ENCODE measurements at places on chromosomes 2 and 18.

- no peak for DNase-seq
These were observed 10.3 kb upstream of the CIB4 start for GRCh38 chr2:26651470-26651771.

DNA sequence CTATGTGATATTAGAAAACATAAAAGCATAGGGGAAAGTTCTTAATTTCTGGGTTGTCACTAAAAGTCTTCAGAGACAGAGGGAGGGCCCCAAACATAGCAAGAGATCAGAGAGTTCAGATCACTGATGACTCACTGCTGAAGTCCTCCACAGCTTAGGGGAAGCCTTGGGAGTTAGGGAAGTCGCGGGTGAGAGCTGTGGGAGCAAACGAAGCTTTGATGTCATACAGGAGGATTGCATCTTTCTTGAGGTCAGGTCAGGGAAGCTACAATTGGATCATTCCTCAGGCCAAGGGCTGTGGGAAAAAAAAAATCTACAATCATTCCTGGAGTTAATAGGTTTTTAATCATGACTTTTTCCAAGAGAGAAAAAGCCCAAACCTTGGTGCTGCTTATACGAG, 96.2 kb downstream of the COPS8 start:
- DNase-seq: no peak

GRCh38 chr18:2204736-2205135, 366.6 kb downstream of the METTL4 start:
- DNase-seq: no peak

- DNase-seq: no peak
These were observed 27.6 kb downstream of the MBP start for GRCh38 chr18:77105028-77105427.

DNA sequence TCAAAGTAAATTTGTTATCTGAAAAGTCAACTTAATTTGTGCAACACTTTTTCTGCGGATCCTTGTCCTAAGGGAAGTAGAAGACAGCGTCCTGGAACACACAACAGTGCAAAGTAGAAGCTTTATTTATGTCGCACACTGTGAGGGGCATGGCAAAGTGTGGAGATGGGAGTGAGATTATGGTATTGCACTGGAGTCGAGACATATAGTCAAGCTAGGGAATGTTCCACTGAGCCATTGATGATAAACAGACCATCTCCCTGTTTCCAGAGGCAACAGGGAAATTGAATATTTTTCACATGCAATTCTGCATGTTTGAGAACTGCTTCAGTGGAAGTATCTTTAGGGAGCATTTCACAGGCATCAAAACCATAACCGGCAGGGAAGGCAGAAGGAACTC, 46.2 kb downstream of the LRRTM1 start:
- no peak for DNase-seq

- peak; percentile 51 for DNase-seq
These were observed 126.0 kb downstream of the OSBPL1A start for GRCh38 chr18:24271381-24272228.

- no peak for DNase-seq
These were observed 86.8 kb downstream of the CLIP4 start for GRCh38 chr2:29201979-29202378.

DNA sequence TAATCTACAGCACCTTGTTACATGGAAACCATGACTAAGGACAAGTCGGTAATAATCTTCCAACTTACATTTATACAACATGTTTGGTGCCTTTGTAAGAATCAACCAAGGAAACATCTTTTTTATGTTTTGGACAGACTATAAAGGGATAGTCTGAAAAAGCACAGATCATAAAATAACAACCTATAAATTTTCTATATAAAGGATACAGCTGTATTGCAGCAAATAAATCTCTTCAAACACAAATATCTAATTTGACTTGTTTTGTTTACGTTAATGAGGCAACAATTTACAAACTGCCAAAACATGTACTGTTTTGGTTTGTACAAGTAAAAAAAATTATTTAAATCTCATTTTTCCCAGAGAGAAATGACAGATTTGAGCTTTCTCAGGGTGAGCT, 92.5 kb downstream of the SRBD1 start:
- DNase-seq: no peak

- no peak for DNase-seq
These were observed 15.4 kb downstream of the PDK1 start for GRCh38 chr2:172571245-172571644.

DNA sequence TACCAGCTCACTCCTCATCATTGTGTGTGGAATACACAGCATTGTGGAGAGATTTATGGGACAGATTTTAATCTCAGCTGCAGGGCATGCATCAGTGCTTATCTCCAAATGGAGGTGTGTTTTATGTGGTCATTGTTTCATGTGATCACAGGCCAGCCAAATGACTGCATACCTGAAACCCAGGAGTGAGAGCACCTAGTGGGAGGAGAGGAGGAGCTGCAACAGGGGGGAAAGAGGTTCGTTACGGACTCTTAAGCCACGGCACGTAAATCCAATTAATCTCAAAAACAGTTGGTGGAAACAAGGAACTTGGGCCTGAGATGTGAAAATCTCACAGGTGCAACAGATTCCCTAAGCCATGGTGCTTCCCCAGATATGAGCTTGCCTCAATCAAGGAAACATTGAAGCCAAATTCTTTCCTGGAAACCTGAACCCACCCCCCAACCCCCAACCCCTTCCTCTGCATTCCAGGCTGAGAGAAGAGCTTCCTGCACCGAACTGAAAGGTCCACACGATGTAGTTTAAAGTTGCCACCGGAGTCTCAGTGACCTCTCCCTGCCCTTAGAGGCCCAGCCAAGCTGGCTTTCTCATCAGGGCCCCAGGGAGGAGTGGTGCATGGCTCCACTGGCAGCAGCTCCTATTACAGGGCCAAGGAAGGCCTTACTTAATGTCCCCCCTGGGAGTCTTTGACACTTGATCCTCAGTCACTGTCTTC, 167.4 kb downstream of the C1D start:
- DNase-seq: no peak

GRCh38 chr2:222504719-222505118, 80.4 kb downstream of the SGPP2 start:
- DNase-seq: no peak

- DNase-seq: no peak
These were observed 14.0 kb downstream of the CDC42EP3 start for GRCh38 chr2:37657471-37657870.

GRCh38 chr2:118613737-118614136, 233.7 kb downstream of the EN1 start:
- no peak for DNase-seq

DNA sequence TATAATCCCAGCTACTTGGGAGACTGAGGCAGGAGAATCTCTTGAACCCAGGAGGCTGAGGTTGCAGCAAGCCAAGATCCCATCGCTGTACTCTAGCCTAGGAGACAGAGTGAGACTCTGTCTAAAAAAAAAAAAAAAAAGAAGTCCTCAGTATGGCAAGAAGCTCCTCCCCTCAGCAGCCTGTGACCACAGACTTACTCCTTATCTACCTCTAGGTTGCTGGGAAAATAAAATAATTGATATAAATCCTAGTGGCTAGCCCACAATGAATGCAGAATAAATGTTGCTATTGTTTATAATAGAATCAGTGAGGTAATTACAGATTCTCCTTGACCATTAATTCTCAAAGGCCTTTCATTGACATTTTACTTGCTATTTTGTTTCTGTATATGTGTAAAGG, 70.6 kb downstream of the IRS1 start:
- no peak for DNase-seq

DNA sequence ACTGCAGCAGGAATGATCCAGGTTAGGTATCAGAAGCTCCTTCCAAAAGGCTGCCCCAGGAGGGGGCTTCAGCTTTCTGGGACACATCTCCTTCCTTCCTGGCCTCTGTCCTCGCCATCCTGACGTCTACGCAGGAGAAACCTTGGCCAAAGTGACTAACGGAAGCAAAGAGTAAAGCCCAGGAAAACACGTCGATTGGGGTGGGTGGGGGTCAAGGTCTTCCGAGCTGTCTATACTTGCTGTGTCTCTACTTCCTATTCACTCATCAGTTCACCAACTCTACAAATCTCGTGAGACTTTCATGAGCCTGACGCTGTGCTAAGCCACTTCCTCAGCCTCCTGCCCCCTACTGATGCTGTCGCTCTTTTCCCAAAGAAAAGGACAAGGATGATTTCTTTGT, 212.6 kb downstream of the TNS1 start:
- DNase-seq: no peak

DNA sequence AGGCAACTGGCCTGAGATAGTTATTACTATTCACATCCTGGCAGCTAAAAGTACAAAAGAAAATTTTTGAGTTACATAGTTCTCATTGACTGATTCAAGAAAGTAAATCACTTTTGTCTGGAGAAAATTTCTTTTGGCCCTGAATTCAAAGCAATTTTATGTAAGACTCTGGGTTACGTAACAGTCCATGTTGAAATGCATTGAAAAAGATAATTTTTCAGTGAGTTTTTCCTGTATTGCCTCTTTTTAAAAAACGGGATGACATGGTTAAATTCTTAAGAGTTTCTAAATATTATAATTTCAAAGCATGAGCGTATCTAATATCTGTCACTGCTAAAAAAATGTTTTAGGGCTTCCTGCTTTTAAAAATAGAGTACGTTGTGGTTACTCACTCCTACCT, 72.7 kb downstream of the ANKRD12 start:
- DNase-seq: no peak

- DNase-seq: no peak
These were observed 68.8 kb downstream of the GALNT13 start for GRCh38 chr2:153940511-153940910.

GRCh38 chr18:42436222-42436765, 481.3 kb downstream of the PIK3C3 start:
- DNase-seq: no peak

DNA sequence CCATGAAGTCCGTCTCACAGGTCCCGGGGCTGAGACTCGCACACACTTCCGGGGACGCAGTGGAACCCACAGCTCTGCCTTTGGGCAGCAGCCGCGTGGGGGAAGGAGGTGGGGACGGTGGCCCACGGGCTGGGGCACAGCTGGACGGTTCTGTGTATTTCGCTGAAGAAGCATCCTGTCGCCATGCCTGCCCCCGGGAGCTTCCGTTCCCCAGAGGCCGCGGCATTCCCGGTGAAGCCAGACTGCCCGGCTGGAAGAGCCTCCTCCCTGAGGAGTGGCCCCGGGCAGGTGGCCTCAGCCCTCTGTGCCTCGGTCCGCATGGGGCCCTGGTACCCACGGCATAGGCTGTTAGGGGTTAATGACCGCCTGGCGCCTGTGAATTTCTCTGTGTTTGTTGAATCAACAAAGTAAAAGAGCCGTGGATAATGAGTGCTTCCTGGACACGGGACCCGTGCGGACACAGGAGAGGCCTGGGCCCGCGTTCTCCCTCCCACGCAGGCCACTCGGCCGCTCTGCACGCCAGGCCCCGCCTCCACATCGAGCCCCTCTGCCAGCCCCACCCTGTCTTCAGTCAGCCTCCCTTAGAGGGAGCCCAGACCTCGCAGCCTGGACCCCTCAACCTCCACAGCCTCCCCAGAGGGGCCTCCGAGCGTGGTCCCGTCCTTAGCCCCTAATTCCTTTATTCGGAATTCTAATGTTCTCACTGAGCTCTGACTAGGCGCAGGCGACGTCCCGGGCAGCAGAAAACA, 51.0 kb downstream of the KCNG2 start:
- no peak for DNase-seq

- no peak for DNase-seq
These were observed 659.3 kb downstream of the ERBB4 start for GRCh38 chr2:211879323-211879722.

GRCh38 chr18:74390900-74391299, 66.2 kb downstream of the DIPK1C start:
- no peak for DNase-seq

- no peak for DNase-seq
These were observed 17.6 kb downstream of the PMAIP1 start for GRCh38 chr18:59917422-59917821.

DNA sequence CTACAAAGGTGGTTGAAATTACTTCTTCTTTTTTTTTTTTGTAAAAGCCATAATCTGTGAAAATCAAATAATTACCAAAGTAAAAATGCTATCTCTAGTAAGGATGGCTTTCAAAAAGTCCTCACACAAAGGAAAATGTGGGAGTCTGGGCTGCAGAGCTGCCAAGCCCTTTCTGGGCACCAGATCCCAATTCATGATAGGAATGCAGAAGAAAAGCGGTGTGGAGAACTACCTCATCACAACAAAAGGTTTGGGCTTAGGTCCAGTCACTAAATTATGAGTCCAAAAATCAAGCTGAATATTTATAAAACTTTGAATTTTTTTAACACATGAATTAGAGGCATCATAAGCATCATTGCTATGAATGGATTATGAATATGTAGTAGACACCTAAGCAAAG, 30.8 kb upstream of the EPHA4 start:
- peak; percentile 43 for DNase-seq

DNA sequence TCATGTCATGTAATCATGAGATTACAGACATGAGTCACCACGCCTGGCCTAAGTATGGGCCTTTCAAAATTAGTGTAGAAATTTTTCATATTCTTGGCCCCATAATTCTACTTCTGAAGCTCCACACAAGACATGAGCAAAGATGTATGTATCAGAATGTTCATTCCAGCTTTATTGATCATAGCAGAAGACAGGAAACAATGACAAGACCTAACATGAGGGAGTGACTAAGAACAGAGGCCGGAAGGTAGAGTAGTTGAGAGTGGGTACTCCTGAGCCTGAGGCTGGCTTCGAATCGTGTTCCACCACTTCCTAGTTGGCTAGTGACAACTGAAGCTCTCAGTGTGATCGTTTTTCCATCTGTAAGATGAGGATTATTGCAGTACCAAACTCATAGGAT, 89.3 kb downstream of the ARMC9 start:
- no peak for DNase-seq

DNA sequence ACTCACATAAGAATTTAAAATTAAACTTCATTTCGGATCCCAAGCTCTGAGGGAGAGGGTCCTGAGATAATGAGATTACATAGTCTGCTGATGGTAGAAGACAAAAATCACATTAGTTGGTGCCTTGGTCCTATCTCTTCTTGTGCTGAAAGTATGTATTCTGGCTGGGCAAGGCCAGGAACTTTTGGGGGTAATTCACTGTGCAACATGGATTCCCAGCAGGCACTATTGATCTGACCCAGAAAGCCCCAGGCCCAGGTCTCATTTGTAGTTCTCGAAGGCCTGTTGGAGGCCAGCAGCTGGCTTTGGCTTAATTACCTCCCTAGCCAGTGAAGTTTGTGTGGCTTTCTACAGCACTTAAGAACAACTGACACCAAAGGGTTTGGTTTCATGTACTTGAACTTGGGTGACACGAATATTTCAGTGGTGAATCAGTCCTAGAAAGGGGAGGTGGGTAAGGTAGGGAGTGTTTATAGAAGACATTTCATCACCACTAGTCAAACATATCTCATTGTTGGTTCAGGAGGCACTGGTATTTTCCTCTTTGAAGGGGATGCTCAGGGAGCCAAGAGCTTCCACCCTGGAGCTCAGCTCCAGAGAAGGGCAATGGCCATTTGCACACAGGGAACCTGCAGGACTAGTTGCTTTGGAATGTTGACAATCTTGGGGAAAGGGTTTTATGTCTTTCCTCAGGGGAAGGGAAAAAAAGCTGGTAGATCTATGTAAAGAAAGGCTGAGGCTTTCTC, 217.8 kb downstream of the OSR1 start:
- no peak for DNase-seq

GRCh38 chr2:219460424-219460926, 25.8 kb downstream of the SPEG start:
- peak; percentile 42 for DNase-seq

Data from hippocampal formation (tissue), 2 donors.